Bladder microvascular endothelial cell (primary cell): ENCODE measurements at places on chromosomes 6 and 20. TPM values are rescaled to one million over a fixed set of nuclear protein-coding genes. Genes with fewer than 3 reads are reported as not detected.

The SRF gene
- total RNA-seq: 10.2 and 16.6 TPM in 2 replicates

The FAM50B gene
- total RNA-seq: 8.7 and 9.4 TPM in 2 replicates

The HCRTR2 gene
- not detected in 2 replicates for total RNA-seq

The ERVFRD-1 gene
- 0.16 and 0.38 TPM in 2 replicates for total RNA-seq

The C2 gene
- total RNA-seq: not detected in 2 replicates

The GPSM3 gene
- 3.2 and 4.2 TPM in 2 replicates for total RNA-seq

The CRIP3 gene
- total RNA-seq: 0.19 TPM in 1 of 2 replicates, not detected in the other

The PHACTR1 gene
- 1.9 and 2.7 TPM in 2 replicates for total RNA-seq

The EYS gene
- not detected in 2 replicates for total RNA-seq

The ANKEF1 gene
- 1.4 and 2.3 TPM in 2 replicates for total RNA-seq
